ENCODE measurements at places on chromosomes 12 and 14.

GRCh38 chr12:55034218-55034617 is 14.4 kb downstream of the NEUROD4 start:
- DNase-seq: peak; percentile 33

DNA sequence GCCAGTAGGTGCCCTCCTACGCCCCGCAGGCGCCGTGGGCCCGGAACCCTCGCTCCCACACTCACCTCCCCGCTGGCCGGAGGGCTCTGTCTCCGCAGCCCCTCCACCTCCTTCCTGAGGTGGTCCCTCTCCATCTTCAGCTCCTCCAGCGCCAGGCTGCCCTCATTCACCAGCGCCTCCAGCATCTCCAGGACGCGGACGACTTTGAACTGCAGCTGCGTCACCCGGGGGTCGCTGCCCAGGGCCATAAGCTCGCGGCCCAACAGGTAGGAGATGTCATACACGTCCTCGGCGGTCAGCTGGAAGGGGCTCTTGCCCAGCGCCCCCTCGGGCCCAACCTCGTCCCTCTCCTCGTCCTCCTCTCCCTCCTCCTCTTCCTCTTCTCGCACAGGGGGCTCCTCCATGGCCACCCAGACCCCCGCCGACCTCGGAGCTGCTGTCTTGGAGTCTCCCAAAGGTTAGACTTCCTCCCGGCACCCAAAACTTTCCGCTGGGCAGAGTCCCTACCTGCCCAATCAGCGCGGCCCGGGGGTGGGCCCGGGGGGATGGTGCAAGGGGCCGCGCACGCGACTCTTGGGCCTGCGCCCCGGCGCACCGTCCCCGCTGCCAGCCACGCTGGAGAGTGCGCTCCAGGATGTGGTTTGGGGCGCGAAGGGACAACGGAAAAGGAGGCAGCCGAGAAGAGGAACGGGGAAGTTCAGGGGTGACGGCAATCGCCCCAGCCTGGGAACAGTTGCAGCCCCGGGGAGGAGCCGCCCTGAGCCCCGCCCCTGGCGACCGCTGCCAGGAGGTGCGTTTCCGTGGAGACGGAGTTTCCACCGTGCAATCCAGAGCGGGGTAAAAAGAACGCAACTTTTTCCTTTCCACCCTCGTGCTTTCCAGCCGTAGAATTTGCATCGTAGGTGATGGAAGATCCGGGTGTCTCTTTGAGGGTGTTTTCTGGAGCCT is at the start of gene RILPL2:
TSS of gene RILPL2 (minus strand) at position 668 of the 948 bp plus-strand sequence. CDS start at position 404, 264 bp downstream.
- peak; percentile 68 for DNase-seq

DNA sequence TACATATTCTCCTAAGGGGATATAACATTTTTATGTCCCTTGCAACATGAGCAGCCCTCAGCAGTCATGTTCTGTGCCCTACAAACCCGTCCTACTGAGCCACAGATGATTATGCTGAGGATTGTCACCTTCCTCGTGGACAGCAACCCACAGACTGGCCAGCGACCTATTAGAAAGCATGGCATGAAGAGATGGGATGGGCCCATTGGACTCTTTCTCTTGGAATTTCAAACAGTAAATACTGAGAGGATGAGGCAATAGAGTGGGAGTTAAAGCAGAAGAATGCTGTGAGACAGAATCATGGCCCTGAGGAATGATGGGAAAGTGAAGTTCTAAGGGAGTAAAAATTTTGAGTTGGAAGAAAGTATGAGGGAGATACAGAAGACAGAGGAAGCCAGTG is 149.9 kb upstream of the BTG1 start:
- DNase-seq: no peak

DNA sequence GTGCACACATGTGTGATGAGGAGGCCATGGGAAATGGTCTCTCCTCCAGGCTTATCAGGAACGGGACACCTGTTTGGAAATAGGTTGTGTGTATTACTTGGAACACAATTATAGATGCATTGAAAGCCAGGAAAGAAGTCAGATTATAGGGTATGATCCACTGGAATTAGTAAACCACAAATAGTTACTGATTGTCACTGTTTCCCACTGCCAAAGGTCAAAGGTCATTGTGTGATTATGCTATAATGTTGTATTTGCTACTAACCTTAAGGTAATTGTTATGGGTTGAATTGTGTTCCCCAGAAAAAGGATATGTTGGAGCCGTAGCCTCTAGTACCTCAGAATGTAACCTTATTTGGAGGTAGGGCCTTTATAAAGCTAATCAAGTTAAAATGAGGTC is 129.9 kb upstream of the FBXO33 start:
- DNase-seq: no peak

- no peak for DNase-seq
Observed at GRCh38 chr14:44009642-44010041, 497.4 kb downstream of the FSCB start.

DNA sequence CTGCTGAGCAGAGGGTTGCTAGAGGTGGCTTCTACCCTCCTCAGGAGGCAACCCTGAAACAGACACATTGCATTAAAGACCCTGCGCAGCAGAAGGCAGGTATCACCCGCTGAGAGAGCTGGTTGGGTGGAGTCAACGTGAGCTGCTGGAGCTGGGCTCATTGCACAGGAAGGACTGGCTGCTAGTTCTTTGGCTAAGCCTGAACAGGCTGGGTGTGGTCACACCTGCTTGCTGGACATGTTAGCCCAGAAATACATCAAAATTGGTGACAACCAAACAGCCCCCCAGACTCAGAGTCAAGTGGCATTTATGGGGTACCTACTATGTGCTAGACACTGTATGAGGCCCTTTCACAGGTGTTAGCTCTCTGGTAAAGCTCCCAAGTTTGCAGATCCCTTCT is 33.8 kb upstream of the IRF2BPL start:
- no peak for DNase-seq

GRCh38 chr12:2641207-2641606 is 153.6 kb upstream of the FKBP4 start:
- DNase-seq: no peak

DNA sequence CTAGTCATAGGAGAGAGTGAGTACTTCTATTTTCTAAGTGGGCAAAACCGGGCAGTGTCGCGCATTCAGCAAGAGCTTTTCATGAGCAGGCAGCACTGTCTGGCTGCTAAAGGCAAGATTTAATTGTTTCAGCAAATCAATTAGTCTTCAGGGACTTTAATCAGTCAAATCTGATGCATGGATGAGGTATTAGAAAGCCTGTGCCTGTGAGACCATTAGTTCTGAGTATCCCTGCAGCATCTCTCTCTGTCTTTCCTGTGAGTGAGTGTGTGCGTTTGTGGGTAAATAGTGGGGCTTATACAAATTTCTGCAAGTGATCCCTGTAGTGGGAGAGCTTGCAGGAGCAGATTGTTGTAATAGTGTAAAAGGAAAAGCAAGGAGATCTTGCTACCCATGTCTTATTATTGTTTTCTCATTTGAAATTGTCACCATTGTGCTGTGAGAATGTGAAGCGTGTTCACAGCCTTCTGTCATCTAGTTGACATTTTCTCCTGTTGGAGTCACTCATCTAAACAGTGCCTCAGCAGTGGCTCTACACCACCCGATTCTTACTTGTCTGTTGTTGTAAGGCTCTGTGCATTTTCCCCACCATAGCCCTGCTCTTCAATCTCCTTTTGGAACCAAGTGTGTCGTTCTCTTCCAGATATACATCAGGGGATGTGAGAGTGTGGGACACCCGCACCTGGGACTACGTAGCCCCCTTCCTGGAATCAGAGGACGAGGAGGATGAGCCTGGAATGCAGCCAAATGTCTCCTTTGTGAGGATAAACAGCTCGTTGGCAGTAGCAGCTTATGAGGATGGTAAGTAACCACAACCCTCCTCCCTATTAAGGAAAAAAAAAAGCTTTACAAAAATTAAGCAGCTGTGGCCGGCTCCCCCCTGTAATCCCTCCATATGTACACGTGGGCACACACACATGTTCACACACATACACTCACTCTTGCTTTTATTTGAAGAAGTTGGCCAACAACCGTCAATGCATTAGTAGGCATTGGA is 53.6 kb downstream of the FBXW8 start:
- no peak for DNase-seq

DNA sequence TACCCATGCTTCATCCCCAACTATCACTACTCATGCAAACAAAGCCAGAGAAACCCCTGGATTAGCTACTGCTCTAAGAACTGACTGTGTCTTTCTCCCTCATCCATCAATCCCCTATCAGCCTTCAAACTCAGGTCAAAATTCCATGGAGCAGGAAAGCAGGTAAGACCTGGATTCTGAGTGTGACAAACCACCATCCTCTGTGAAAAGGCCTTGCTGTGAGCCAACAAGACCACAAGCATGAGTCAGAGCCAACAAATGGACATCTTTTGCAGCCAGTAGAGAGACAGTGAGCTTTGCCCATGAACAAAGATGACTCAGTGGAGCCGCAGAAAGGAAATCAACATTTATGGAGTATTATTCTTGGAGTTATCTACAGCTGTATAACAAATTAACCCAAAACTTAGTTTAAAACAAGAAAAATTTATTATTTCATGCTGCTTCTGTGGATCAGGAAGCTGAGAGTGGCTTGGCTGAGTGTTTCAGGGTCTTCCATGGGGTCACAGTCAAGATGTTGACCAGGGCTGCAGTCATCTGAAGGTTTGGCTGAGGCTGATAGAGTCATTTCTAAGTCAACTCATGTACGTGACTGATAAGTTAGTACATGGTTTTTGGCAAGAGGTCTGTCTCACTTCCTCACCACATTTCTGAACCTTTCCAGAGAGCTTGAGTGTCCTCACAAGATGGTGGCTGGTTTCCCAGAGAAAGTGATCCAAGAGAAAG is 61.1 kb downstream of the PITPNM2 start:
- DNase-seq: no peak

DNA sequence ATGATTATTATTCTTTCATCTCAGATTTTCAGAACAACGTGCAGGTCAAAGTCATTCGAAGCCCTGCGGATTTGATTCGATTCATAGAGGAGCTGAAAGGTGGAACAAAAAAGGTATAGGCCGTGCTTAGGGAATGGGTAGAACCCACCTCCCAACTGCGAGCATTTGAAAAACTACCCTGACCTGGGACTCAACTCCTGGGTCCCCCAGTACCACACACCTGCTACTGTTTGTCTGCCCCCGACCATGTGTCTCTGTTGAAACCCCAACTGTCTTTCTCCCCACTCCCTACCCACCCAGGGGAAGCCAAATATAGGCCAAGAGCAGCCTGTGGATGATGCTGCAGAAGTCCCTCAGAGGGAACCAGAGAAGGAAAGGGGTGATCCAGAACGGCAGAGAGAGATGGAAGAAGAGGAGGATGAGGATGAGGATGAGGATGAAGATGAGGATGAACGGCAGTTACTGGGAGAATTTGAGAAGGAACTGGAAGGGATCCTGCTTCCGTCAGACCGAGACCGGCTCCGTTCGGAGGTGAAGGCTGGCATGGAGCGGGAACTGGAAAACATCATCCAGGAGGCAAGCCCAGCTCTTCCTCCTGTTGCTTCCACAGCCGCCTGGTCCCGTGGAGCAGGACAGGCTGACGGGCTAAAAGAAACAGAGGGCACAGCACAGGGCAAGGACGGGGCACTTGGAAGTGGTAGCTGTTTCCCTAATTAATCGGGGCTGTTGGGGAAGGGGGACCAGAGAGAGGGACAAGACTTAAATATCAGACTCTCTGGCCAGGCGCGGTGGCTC is 20.5 kb downstream of the AGAP2 start:
- DNase-seq: no peak

DNA sequence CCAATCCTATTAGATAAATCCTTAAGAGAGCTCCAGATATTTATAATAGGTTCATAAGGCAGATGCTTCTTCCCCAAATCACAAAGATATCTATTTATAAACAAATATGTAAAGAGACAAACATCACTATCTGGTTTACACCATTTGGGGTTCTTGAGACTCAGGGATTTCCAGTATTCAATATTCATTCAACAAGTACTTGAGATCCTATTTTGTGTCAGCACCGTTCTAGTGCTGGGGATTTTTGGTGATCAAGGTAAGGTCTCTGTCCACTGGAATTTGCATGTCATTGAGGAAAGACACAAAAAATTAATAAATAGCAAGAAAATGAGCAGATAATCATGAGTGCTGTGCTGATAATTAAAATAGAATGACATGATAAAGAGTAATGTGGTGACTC is 222.7 kb upstream of the FOXN3 start:
- no peak for DNase-seq

GRCh38 chr12:103881261-103881660 is 40.2 kb upstream of the NT5DC3 start:
- DNase-seq: no peak

- no peak for DNase-seq
Observed at GRCh38 chr12:46435029-46435428, 62.5 kb upstream of the SLC38A2 start.

- DNase-seq: no peak
Observed at GRCh38 chr12:93306636-93307035, 71.1 kb upstream of the NUDT4 start.

DNA sequence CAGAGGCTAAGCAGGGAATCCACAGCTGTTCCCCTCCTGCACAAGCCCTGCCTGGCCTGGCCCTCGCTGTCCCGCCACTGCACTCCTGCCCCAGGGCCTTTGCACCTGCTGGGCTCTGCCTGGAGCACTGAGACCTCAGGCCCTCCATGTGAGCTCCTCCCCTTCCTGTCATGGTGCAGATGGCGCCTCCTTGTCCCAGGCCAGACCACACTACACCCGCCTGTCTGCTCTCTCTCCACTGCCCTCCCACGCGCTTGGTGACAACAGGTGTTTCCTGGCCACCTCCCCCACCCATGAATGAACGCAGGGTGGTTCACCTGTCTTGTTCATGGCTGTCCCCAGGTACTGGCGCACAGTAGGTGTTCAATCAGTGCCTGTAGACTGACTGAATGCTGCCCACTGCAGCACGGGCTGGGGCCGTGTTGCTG is 82.9 kb downstream of the NCOR2 start:
- no peak for DNase-seq

DNA sequence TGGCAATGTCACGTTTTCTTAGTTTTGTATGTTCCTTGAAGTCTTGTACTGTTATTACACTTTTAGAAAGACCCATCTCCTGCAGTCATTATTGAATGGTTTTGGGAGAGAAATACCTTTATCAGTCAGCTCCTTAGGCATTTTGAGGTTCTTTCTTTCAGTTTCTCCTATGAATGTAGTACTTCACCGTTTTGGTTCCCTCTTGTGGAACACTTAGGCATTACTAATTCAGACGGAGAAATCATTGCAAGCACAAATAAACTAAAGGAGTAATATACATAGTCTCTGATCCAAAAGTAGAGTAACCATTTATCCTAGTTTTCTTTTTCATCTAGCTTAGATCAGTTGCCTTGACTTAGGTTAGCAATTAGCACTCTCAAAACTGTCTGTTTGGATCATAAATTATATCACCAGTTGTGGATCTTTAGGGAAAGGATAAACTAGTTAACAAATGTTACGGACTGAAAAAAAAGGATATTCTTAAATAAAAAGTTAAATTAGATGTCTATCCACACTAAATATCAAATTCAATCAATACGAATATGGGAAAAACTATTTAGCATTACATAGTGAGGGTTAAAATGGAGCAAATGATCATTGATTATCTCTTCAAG is 1538.3 kb upstream of the SEL1L start:
- no peak for DNase-seq

DNA sequence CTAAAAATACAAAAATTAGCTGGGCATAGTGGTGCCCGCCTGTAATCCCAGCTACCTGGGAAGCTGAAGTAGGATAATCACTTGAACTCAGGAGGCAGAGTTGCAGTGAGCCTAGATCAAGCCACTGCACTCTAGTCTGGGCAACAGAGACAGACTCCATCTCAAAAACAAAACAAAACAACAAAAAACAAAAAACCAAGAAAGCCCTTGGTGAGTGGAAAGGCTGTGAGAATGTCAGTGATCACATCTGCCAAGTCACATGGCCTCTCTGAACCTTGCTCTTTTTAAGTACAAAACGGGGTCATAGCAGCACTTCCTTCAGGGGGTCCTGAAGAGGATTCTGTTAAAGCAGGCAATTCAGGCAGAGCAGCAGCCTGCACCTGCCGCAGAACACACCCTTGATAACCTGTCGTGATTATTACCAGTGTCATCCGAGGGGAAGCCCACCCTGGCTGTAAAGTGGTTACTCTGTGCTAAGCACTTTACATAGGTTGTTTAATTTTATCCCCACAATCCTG is 9.6 kb downstream of the RPS6KL1 start:
- DNase-seq: no peak
